ENCODE measurements at places on chromosomes 12 and 14.

DNA sequence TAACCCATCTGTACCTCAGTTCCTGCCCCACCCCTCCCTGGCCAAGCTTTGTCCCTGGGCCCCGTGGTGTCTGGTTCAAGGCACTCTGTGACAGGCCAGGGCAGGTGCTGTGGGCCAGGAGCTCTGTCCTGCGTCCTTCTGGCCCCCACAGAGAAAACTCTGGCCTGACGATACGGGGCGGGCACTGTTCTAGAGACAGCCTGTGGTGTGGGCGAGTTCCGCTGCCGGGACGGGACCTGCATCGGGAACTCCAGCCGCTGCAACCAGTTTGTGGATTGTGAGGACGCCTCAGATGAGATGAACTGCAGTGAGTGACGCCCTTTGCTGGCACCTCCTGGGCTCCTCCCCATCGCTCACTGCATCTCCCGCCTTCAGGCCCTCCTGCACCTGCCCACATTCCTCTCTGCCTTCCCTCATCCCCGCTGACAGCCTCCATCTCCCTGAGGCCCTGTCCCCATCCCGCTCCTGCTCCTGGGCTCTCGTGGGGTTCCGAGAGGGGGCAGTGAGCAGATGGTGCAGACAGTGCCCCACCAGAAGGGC is 22.8 kb upstream of the NXPH4 start:
- no peak for DNase-seq

- DNase-seq = peak; percentile 9
Observed at GRCh38 chr12:128259556-128260070, 7.4 kb upstream of the TMEM132C start.

- DNase-seq = no peak
Observed at GRCh38 chr14:32480337-32480736, 151.2 kb downstream of the AKAP6 start.

- DNase-seq = no peak
Observed at GRCh38 chr12:57632958-57633840, at the start of gene B4GALNT1. Gene B4GALNT1, minus strand, starts transcription at chr12:57633201. Its CDS starts 1,069 bp downstream, at chr12:57632132.

GRCh38 chr12:18496156-18496555 is 234.8 kb downstream of the PIK3C2G start:
- peak; percentile 4 for DNase-seq

DNA sequence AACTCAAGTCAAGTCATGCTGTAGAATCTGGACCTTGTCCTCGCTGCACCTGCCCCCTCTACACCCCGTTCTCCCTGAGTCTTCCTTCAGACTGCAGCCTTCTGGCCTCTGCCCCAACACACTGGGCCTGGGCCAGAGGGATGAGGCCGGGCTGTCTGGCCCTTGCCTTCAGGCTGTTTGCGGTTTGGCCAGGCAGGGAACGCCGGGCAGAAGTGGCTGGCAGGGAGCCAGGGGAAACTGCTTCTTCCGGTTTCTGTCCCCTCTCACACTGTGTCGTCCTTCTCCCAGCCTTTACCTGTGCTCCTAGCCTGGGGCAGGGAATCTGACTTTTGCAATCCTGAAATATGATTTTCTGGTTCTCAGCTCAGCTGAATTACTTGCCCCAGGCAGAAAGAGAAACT is 13.5 kb downstream of the DGLUCY start:
- DNase-seq = no peak

- no peak for DNase-seq
Observed at GRCh38 chr12:75374971-75375370, 15.9 kb upstream of the GLIPR1L2 start.

GRCh38 chr12:33588725-33589405 is 149.2 kb upstream of the SYT10 start:
- DNase-seq = no peak

DNA sequence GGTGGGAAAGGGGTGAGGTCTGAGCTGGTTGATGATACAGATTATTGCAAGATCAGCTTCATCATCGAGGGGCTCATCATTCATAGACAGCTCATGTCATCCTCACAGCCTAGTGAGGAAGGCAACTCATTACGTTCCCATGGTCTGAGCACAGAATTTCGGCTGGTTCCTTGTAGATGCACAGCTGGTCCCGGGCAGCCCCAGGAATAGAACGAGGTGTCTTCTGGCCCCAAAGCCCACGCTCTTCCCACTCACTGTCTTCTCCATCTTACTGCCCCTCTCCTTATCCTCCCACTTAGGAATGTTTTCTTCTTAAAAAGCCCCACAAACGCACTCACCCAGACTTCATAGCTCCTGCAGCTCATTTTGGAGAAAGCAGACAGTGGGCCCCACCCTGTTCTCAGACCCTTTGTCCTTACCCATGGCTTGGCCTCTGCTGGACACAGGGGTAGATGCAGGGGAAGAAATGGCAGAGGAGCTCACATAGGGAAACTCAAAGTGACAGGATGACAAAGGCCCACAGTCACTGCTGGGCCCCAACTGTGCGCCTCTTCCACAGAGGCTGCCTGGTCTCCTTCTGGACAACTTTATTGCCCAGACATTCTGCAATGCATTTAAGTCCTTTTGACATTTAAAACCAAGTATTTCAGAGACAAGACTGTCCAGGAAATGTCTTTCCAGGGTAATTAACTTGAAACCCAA is 162.2 kb downstream of the ADGRD1 start:
- no peak for DNase-seq

GRCh38 chr14:63877550-63877939 is 24.7 kb downstream of the SYNE2 start:
- DNase-seq = no peak

- no peak for DNase-seq
Observed at GRCh38 chr12:80491166-80491565, 47.1 kb downstream of the PTPRQ start.

DNA sequence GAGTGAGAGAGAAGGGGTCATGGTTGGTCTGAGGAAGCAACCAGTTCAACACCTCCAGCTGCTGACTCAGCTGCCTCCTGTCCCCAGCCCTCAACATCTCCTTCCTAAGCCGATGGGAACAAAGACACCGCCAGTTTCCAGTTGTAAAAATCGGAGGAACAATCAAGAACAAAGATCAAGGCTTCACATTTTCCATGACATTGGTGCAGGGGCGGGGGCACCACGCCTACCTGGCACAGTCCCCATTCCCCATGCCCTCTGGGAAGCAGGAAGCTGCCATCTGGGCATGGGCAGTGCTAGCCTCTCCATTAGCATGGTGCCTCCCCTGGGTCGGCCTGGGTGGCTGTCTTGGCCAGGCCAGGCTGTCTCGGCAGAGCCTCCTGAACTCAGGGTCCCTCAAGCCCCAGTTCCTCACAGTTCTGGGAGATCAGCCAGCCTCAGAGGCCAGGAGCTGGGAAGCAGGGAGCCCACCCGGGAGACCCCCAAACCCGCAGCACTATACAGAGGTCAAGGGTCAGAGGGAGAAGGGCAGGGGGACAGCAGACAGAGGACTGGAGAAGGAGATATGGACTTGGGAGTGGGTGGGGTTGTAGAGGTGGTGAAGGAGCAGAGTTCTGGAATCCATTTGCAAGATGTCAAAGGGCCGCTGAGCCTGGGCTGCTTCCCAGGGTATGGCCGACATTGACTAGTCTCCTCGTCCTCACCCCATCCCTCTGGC is 19.6 kb upstream of the TMEM106C start:
- DNase-seq = no peak

DNA sequence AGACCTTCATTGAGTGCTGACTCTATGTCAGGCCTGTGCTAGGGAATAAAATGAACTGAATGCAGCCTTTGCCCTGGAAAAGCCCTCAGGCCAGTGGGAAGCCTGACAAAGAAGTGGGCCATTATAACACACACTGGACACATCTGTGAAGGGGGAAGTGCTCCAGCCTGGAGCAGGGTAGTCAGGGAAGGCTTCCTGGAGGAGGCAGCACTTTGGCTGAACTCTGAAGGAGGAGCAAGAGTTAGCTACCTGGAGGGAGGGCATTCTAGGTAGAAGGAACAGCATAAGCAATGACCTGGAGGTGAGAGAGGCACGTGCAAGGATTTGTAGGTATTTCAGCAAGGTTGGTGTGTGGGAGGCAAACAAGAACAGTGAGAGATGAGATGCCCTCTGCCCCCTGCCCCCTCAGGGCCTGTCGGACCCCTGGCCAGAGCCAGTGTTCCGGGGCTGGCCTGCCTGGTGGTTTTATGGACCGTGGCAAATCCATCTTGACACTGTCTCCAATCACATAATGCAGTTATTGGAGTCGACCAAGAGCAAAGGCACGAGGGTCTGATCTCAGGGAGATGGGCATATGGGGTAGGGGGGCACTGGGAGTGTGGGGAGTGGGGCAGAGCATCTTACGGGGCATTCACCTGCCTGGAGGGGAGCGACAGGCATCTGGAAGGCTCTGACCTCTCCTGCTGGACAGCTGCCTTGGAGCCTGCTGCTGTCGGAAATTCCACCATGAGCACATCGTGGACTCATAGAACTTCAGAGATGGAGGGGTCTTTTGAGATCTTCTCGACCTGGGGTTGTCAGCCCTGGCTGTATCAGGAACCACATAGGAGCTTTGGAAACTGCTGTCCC is 2.7 kb upstream of the FAM222A start:
- DNase-seq = no peak

- no peak for DNase-seq
Observed at GRCh38 chr12:120725151-120725658, 421 bp upstream of the ACADS start.

DNA sequence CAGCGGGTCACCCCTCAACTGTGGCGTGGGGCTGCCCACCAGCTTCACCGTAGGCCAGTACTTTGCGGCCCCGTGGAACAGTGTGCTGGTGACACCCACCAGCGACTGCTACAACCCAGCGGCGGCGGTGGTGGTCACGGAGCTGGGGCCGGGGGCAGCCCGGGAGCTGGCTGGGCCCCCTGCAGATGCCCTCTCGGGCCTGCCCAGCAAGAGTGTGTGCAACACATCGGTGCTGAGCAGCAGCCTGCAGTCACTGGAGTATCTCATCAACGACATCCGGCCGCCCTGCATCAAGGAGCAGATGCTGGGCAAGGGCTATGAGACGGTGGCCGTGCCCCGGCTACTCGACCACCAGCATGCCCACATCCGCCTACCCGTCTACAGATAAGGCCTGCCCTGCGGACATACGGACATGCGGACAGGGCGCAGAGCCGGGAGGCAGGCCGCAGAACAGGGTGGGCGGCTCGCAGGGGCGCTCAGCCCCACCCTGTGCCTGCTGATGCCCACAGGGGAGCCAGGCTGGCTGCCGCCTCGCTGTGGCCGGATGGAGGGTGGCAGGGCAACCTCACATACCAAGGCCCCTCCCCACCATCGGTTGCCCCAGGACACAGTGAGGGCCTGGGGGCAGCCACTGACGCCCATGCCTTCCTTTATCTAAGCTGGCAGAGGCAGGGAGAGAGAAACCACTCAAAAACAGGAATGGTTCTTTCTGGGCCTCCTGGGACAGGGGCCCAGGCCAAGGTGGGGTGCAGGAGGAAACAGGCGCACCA is 55.5 kb downstream of the FAM222A start:
- no peak for DNase-seq

- no peak for DNase-seq
Observed at GRCh38 chr12:39010406-39010805, 105.0 kb upstream of the CPNE8 start.

GRCh38 chr12:3251691-3252090 is 174.5 kb downstream of the TSPAN9 start:
- no peak for DNase-seq

DNA sequence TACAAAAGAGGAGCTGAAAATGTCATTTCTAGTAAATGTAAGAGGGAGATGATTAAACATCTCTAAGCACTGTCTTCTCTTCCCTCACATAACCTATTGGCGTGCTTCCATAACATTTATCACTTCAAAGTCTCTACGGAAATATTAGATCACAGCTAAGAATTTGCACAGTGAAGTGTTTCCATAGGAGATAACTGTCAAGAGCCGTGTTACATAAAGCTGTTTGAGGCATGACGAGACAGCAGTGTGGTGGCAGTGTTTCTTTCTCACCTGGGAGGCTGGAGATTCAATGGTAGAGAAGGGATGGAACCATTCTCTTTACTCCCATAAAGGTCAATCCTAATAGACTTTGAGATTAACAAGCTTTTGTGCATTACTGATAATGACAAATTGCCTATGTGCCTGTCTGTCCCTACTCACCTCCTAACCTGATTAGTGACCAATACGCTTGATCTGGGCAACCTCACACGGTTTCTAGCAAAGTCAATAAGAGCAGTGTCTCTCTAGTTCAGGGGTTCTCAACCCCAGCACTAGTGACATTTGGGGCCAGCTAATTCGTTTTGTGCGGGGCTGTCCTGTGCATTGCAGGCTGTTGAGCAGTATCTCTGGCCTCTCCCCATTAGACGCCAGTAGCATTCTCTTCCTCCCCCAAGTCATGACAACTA is 35.3 kb downstream of the FBXW8 start:
- DNase-seq = no peak

- no peak for DNase-seq
Observed at GRCh38 chr12:16303939-16304338, 26.5 kb upstream of the SLC15A5 start.

DNA sequence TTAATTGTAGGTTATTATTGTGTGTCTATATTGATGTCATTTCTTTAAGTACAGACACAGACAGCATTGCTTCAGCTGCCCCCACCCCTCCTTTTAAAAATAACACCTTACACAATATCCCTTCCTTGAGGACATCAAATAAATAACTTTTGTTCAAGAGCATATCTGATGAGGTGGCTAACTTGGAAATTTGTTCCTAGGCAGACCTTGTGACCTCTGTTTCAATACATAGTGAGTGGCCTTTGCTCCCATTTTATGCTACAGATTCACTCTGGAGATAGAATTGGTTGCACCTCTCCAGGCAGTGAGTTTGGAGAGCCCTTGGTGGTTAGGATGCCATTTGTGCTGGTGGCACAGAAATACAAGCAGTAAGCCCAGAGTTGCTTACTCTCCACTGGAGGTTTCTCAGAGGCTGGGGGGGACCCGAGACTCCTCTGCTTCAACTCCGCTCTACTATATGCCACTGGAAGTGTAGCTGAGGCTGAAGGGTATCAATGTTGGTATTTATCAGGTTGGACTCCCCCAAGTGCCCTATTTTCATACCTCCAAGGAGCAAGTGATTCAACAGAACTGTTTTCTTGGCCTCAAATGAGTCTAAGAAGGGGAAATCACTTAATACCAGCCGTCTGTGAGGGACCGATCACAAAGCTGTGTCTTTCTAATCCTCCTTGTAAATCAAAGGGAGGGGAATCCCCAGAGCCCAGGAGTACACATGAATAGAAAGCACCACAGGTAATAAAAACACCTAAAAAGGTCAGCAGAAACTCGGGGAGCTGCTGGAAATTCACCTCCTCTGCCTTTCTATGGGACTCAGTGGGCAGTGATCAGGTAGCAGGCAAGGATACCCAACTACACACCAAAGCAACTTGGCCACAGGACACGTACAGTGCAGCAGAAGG is 463.1 kb downstream of the RAD51B start:
- DNase-seq = no peak

Data from fibroblast of the conjunctiva (primary cell).